HAP-1 (cell line): ENCODE measurements at places on chromosomes 4 and X.

- DNase-seq = peak; percentile 29
Measured at GRCh38 chr4:139014371-139015268, 961 bp upstream of the NOCT start.

DNA sequence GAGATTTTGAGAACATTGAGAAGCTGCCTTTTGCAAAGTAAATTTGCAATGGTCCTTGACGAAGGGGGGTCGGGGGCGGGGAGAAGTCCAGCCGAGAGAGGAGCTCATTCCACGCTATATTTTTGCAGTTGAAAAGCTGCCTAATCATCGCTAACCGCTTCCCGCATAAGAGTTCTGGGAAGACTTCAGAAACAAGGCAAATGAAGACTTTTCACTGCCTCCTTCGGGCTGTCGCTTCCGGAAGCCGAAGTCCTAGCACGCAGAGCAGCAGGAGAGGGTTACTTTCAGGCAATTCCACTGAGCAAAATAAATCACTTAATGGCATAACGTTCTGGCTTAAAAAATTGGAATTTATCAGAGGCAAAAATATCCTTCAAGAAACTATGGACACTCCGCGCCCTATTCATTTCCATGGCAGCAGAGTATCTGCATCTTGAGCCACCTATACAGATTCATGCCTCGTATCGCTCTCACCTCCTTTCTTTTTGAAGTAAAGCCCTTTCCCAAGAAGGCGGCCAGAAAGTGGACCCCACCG, 2.6 kb upstream of the LRAT start:
- DNase-seq = no peak

DNA sequence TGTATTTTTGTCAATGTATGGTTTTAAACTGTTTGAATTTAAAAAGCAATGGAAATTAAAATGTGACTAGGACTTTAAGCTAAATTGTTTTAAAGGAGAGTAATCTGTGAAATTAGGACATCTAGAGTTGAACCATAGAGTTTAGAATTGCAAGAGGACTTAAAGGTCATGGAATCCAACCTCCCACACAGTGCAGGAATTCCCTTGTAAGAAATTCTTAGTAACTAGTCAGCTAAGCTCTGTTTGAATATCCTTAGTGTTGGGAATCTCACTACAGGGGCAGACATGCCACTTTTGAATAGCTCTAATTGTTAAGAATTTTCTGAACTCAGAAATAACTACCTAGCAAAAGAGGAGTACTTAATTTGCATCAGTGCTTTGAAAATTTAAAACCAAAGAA, 292.9 kb downstream of the IL1RAPL1 start:
- no peak for DNase-seq

- DNase-seq = no peak
Measured at GRCh38 chrX:138858438-138858837, 146.9 kb upstream of the FGF13 start.

DNA sequence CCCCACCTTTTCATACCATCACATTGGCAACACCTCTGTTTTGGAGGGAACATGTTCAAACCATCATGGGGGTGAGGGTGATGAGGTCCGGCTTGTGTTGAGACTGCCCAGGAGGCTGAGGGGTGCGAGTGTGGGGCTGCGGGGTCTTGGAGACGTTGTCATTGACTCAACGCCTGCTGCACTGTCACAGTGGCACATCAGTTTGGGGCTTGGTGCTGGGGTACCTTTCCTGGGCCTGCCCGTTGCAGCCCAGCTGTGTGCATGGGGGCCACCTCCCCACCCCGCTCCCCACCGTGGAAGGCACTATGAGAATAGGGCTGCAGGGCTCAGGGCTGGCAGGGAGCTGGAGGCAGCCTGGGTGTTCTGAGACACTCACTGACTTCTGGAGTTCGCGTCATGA, 2.3 kb downstream of the HTRA3 start:
- no peak for DNase-seq

- peak; percentile 53 for DNase-seq
Measured at GRCh38 chr4:126046081-126046614, 731.4 kb downstream of the FAT4 start.

GRCh38 chr4:20075248-20075871, 176.3 kb upstream of the SLIT2 start:
- no peak for DNase-seq

GRCh38 chr4:3827616-3828492, 61.7 kb downstream of the ADRA2C start:
- no peak for DNase-seq

GRCh38 chrX:69293776-69294601, 128.7 kb upstream of the PJA1 start:
- DNase-seq = no peak

DNA sequence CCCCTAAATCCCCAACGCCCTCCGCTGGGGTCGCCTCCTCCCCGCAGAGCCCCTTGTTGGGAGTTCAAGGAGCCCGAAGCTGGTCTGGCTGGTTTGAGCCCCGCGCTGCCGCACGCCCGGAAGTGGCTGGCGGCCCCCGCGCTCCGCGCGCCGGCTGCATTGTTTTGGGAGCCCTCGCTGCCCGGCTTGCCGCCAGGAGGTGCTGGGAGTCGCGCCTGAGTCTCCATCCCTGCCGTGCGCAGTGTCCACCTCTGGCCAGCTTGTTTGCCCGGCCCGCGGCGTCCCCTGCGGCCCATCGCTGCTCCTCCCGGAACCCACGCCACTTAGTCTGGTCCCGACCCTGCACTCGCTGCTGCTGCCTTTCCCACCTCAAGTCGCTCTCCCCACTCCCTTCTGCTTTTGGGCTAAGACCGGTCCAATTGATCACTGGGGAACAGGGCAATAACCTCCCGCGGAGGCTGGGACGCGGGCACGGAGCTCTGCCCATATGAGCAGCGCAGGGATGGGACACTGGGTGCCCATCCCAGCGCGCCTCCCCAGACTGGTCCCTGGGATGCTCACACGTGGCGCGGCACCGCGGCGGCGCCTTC, 2.2 kb upstream of the SFRP2 start:
- DNase-seq = no peak

DNA sequence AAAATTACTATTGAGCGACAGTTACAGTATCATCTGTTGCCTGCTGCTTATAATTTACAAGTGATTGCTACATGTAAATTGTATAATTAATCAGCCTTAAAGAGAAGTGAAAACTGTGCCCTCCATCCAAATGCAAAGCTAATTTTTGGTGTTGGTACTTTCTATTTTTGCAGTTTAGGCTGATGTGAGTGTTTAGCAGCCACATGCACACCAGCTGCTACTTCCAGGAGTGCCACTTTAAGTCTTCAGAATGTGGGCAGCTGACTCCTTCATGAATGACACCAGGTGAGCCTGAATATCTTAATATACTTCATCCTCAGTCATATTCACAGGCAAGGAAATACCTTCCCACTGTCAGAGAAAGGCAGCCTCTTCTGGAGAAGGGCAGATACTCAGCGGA, 149.8 kb upstream of the RASGEF1B start:
- no peak for DNase-seq

DNA sequence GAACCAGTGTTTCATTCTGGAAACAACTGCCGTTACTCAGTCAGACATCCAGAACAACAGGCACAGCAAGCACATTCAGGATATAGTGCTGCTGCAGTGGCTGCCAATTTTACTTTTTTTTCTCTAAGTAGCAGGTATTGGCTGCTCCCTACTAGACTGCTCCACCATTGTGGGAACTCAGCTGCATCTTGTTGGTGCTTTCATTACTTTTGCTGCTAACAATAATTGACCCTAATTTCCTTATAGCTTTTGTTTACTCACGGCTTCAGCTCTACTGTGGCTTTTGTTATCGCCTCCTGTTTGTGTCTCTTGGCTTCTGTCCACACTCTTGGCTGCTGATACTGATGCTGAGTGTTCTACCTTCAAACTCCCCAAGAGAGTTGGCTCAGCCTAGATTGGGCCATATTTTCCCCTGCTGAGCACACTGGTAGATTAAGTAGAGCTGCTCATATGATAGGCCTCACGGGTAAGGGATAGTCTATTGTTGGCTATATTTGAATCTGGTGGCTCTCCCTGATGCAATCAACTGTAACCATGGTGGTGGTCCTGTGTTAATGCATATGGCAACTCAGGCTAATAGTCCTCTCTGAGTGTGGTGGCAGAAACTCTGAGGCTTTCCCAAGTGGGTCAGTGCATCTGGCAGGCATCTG, 44.5 kb upstream of the IL2 start:
- no peak for DNase-seq

DNA sequence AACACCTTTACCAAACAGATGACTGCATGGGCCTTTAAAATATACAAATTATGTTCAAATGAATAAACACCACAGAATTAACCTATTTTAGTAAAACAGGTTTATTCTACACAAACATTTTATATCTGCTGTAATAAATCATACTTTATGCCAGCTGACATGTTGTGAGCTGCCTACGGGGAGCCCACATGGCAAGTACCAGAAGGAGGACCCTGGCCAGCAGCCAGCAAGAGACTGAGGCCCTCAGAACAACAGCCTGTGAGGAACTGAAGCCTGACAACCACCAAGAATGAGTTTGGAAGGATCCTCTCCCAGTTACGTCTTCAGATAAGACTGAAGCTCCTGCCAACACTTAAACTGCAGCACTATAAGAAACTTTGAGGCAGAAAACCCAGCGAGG, 377.0 kb downstream of the PDGFC start:
- no peak for DNase-seq

GRCh38 chr4:150518559-150518958, 63.4 kb upstream of the MAB21L2 start:
- no peak for DNase-seq

- no peak for DNase-seq
Measured at GRCh38 chr4:7624396-7624980, 189.8 kb upstream of the PSAPL1 start.

- no peak for DNase-seq
Measured at GRCh38 chr4:752196-752861, 46.7 kb downstream of the PCGF3 start.

DNA sequence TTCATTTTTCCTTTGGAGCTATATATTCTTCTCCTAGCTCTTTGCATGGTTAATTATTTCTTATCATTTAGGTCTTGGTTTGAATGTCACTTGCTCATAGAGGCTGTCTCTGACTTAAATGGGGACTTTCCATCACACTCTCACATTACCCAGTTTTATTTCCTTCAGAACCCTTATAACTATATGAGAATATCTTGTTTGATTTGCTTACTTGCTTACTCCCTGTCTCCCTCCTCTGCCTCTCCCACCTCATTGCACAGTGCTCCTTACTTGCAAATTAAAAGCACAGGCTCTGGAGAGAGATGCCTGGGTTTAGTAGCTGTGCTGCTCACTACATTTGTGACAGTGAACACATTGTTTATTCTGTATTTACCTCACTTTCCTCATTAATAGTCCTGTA, 174.6 kb downstream of the SOWAHB start:
- DNase-seq = no peak

DNA sequence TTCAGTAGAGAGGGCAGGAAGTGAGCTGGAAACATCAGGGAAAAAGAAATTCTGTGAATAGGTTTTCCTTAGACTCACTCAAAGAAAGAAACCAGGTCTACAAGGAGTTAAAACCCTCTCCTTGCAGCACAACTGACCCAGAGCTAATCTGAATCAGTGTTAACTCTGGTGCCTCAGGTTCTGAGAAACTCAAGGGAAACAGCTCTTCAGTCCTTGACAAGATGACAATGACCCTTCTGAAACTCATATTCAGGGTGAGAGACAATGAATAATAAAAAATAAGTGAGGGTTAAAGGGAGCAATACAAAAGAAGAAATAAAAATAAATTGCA, 903.6 kb downstream of the STPG2 start:
- no peak for DNase-seq

DNA sequence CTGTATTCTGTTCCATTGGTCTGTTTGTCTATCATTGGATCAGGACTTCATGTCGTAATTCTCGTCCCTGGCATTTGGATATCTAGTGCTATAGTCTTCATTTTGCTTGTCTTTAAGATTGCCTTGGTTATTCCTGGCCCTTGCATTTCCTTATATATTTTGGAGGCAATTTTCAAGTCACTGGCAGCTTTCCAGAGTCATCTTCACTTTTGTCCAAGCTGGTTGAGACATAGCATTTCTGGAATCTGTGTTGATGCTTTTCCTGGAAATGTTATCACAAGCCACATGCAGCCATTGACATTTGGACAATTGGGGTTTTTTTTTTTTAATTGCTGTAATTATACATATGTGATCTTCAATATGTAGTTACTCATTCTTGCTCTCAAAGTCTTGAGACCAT, 45.2 kb upstream of the HGFAC start:
- no peak for DNase-seq

DNA sequence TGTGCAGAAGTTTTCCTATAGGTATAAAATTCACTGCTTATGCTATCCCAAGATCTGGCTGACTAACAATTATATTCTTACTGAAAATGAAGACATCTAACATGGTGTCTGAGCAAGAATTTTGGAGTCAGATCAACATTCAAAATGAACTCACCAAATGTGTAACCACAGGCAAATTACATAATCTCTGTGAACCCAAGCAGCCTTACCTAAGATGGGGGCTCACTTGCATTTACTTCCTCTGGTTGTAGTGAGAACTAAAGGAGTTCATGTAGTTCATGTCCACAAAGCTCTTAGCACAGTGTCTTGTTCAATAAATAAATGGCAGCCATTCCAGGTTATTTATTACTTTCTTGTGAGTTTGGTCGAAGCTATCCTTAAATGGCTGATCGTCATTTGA, 163.9 kb upstream of the LCORL start:
- DNase-seq = no peak

- DNase-seq = no peak
Measured at GRCh38 chrX:12162420-12162819, 24.1 kb downstream of the FRMPD4 start.

GRCh38 chr4:56630876-56631666, 50.0 kb downstream of the HOPX start:
- no peak for DNase-seq

DNA sequence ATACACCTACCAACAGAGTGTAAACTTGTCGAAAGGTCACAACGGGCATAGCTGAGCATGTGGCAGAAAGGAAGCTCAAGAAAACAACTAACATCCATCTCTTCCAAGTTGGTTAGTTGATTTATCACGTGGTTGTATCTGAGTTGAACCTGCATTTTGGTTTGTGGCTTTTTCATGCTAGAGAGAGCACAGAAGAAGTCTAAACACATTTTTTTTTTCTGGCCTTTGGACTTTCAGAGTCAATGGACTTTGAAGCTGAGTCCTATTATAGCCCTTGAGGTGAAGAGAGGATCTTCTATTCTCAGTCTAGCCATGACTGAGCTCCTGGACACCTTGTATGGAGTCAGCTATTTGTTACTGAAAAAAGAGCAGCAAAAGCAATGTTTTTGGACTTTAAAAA, 150.6 kb upstream of the TRPC5 start:
- no peak for DNase-seq

- DNase-seq = no peak
Measured at GRCh38 chr4:92064574-92064973, 239.2 kb upstream of the GRID2 start.
